Activated CD8-positive, alpha-beta memory T cell treated with anti-CD3 and anti-CD28 coated beads for 24 hours (primary cell): ENCODE measurements at places on chromosomes 16 and 17.

GRCh38 chr17:70558821-70559220 lies 389.5 kb downstream of the KCNJ2 start:
- DNase-seq: no peak

- DNase-seq: no peak
These were observed 823 bp upstream of the CD2BP2 start for GRCh38 chr16:30355954-30356308.

GRCh38 chr16:14502932-14503741 lies 126.9 kb downstream of the PARN start:
- no peak for DNase-seq

DNA sequence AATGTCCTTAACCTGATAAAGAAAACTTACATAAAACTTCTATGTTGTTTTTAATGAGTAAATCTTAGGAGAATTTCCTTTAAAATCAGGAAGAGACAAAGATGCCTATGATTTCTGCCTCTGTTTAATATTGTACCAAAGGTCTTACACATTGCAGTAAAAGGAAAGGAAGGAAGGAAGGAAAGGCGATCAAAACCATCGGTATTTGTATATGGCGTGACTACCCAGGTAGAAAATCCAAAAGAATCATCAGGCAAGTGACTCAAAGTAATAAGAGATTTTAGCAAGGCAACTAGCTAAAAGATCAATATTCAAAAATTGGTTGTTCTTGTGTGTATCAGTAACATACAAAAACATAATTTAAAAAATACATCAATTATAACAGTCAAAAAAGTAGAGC lies 3.5 kb downstream of the ICAM2 start:
- DNase-seq: no peak

- DNase-seq: no peak
These were observed 22.8 kb downstream of the GPRC5B start for GRCh38 chr16:19861811-19862327.

DNA sequence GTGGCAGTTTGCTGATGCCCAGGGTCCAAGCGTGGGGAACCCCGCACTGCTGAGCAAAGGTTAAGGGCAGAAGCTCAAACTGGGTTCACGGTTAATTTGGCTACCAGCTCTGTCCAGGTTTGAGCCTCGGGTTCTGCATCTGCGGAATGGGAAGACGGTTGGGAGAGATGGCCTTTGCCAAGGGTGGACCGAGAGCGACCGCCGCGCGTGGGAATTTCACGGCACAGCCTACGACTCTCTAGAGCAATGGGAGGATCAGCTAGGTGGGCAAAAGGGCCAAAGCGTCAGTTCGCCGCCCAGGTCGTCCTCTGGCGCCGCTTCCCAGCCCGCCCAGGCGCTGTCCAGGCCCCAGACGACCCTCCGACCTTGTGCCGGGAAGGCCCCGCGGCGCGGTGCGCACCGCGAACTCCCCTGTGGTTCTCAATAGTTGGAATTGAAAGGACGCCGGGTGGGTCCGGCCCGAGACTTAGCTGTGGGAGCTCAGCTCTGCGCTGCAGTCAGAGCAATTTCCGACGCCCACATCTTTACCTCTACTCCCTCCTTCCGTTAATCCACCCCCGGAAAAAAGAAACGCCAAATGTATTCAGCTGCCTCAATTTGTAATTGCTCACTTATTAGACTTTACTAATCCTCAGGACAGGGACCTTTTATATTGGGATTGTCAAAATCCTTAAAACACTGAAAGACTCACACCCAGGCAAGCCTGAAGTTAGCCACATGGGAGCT lies 2.5 kb upstream of the HS3ST3B1 start:
- no peak for DNase-seq

DNA sequence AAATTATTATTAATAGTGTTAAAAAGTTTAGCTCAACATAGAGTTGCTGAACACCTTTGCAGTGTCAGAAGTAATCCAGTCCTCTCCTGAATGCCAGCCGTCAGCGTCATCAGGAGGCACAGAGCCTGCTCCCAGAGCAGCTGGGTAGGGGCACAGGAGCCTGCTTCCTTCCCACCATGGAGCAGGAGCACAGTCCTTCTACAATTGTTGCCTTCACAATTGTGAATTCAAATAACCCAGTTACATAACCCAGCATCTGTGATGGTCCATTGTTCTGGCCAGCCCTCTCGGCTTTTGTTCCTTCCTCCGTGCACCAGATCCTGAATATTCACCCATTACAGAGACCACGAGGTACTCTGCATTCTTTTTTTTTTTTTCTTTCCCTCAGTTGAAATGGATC lies 393.9 kb upstream of the MAF start:
- no peak for DNase-seq

GRCh38 chr17:51992864-51993416 lies 165.6 kb downstream of the CA10 start:
- DNase-seq: no peak

- DNase-seq: no peak
These were observed 70.7 kb downstream of the WSCD1 start for GRCh38 chr17:6140728-6141330.

DNA sequence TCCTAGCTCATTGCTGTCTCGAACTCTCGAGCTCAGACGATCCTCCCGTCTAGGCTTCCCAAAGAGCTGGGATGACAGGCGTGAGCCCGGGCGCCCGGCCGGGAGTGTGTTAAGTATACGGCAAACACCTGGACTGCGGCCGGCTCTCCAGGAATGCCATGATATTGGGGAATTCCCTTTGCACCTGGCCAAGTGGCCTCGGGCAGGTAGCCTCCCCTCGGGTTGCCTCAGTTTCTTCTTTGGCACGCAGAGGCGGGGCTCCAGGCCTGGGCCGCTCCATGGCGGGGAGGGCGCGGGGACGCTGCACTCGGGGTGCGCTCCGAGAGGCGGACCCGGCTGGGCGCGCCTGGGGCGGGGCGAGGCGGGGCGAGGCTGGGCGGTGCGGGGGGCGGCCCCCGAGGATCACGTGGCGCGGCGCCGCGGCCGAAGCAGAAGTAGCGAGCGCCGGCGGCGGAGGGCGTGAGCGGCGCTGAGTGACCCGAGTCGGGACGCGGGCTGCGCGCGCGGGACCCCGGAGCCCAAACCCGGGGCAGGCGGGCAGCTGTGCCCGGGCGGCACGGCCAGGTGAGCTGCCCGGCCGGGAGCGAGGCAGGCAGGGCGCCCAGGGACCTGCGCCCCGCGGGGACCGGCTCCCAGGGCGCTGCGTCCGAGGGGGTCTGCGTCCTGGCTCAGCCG lies at the start of gene PLCG2:
Gene PLCG2, plus strand, starts transcription at position 431 of the 675 bp plus-strand sequence. CDS start 6,699 bp downstream, outside the sequence.
- peak; percentile 89 for DNase-seq

DNA sequence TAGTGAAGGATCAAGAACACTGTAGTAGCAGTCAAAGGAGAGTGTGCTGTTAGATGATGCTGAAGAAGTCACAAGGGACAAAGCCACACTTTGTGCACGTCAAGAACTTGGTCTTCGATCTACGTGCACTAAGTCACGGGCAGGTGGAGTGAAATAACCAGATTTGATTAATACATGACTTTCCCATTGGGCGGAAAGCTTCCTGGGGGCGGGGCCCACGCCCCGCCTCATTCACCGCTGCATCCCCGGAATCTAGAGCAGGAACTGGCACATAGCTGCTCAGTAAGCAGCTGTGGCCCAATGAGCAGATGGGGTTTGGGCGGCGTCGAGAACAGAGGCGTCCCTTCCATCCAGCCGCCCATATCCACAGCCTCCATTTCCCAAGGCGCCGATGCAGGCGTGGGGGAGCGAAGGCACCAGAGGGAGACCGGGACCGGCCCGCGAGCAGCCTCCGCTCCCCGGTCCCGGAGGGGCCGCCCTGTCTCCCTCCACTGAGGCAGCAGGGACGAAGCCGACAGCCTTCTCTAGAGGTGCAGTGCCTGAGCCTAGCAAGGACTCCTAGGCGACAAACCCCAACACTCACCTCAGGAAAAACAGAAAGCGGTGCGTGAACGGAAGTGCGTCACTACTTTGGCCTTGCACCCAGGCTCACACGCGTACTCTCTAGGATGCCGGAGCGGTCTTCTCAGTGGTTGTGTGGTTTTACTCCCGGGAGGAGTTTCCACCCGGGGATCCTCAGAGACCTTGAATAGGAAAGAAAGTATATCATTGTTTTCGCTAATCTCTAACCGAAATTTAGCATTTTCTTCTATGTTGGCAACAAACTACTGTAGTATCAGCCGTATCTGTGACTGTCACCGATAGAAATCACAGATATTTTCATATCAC lies 4.9 kb downstream of the ZNF19 start:
- peak; percentile 87 for DNase-seq

GRCh38 chr17:61294286-61294685 lies 105.4 kb upstream of the TBX2 start:
- no peak for DNase-seq

GRCh38 chr16:49661465-49662187 lies 194.3 kb downstream of the ZNF423 start:
- no peak for DNase-seq

GRCh38 chr17:9239793-9240658 lies 218.7 kb downstream of the NTN1 start:
- DNase-seq: peak; percentile 86

GRCh38 chr16:68538880-68539701 lies at the start of gene ZFP90:
Gene ZFP90 (plus strand): TSS chr16:68539291. CDS start chr16:68539793, 502 bp downstream.
- DNase-seq: peak; percentile 94

DNA sequence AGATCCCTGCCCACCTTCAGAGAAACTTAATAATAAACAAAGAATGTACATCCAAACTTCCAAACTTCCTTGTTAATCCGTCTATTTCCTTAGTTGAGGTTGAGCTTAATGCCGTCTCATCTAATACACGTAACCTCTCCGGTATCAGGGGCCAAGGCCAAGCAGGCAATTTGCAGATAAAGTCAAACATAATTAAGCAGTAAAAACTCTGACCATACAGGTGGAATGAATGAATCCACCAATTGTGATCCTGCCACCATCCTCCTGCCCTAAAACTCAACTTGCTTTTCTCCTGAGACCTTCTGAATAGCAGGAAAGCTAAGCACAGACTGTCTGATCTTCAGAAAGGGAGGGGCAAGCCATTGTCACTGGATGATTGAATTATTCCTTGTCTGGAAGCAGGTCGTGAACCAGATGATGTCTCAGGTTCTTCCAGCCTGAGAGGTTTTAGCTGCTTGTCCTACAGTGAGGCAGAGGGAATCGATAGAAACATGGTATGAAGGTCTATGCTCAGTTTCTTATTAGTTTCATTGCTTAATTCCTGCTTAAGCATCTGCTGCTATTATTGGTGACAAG lies 1111.8 kb upstream of the EEF2KMT start:
- no peak for DNase-seq

GRCh38 chr17:35390663-35391062 lies 17.2 kb upstream of the SLFN11 start:
- DNase-seq: no peak

- DNase-seq: no peak
These were observed 162.5 kb downstream of the MAF start for GRCh38 chr16:79437764-79438751.

- DNase-seq: peak; percentile 61
These were observed 252.3 kb downstream of the SNX29 start for GRCh38 chr16:12228602-12229499.

DNA sequence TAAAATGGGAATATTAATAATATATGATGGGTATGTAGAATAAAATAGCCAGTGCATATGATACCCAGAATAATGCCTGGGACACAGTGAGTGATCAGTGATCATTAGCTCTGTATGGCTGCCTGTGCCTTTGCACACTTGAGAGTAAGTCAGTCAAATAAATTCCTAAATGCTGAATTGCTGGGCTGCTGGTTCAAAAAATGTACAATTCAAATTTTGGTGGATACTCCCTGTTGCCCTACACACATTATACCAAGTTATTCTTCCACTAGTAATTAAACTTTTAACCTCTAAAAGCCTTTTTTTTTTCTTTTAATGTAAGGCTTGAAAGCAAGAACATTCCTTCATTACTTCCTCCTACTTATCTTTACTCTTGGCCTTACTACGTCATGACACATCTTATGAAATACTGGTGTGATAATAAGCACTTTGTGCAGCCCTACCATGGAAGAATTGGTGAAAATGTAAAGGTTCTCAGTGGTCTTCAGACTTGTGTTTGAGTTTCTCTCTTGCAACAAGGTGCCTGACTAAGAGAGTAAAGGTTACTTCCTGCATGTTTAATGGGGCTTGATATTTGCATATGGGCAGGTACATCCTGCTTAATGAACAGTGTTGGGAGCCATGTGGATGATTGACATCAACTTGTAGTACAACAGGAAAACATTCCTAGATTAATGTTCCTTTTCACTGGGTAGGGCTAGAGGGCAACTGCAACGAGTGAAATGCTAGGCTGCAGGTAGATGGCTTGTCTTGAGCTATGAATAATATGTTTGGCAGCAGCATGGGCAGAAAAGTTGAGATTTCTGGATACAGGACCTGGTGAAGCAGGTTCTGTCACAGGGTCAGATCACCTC lies 84.3 kb downstream of the PRKCA start:
- DNase-seq: no peak

GRCh38 chr16:58931436-58931835 lies 197.3 kb upstream of the GOT2 start:
- no peak for DNase-seq

DNA sequence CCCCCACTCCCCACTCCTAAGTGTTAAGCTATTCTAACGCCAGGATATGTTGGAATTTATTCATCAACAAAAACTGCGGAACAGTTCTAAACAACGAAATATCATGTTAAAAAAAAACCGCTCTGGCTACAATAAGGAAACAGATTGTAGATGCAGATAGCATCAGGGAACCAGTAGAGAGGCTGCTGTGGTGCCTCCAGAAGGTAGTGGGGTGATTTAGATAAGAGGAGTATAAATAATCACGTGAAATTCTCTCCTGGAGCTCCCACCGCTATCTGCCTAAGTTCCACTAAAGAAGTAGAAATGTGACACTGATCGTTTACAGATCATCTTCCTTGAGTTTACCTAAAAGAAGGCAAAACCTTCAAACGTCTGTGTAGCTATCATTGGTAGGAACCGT lies 8.0 kb downstream of the AHSP start:
- peak; percentile 24 for DNase-seq

- no peak for DNase-seq
These were observed 6.4 kb upstream of the CACNG4 start for GRCh38 chr17:66957951-66958579.

DNA sequence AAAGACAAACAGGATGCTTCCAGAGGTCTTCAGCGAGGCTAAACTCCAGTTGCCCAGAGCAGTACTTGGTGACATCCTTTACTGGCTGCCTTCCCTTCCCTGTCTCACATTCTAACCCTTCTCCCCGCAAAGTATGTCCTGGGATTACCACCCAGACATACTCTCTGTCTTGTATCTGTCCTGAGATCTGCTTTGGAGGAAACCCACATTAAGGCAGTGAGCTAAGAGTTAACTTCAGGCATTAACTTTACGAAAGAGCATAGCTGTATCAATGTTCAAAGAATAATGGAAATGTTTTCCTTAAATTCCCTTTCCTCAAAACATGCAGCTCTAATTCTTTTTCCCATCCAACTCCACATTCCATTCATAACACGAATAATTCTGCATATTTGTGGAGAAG lies 385.2 kb downstream of the NPIPA8 start:
- DNase-seq: no peak
